ENCODE measurements at places on chromosomes 1 and 21.

DNA sequence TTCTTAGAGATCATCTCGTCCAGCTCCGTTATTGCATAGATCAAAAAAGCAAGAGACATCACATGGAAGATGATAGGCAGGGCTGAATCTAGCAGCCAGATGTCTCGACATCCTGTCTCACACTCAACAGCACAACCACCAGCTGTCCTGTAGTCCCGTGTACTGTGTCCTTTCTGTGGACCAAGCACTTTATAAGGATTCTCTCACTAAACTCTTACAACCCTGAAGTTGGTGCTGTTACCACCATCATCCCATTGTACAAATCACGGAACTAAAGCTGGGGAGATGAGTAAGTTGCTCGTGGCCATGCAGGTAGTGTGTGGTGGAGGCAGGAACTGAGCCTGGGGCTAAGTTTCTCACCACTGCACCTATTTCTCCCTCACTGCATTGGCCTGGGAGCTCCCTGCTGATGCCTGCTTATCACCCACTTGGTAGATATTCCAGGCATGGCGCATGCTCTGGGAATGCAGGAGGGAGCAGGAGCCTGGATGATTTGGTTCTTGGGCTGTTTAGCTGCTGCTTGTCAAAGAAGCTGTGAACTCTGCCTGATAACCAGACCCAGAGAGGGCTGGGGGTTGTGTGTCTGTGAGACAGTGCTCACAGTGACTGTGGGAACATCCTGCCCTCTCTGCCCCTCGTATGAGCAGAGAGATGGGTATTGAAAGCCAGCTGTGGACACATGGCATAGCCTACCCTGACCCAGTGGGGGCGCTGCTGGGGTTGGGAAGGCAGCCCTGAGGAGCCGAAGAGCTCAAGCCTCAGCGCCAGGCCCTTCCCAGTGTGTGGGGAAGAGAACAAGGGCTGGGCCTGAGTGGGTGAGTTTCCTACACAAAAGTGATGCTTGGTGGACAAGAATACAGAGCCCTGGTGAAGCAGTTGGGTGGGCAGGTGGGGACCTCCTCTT lies 13.6 kb downstream of the PPFIA4 start:
- DNase-seq = peak; percentile 64

DNA sequence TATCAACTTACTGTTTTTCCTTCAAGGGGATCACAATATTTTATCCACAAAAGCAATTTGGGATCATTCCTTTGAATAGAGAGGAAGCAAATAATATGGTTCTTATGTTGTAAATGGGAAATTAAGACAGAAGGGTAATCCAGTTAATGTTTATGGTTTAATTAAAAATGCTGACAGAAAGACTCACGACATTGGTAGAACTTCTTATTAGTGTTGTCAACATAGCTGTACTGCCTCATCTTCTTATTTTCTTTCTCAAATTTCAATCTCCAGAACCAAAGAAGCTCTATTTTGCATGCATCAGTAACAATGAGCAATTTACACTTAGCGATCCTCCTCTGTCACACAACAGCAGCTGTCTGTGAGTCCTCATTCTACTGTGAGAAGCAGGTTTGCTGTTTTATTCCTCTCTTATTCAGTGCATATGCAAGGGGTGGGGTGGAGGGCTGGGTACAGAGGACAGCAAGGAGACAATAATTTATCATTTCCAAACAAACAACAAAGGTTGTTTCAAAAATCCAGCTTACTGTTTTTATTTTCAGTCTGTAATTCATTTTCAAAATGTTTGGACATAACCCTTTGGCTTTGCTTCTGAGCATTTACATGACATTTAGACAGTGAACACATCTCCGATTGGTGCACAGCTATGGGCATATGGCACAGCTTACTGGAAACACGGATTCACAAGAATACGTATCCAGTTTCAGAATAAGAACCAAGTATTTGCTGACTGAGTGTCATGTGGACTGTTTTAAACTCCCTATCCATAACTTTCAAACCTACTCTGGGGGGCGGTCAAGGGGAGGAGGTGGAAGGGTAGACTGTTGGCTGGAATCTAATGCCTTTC lies 335.9 kb downstream of the RGS7 start:
- DNase-seq = no peak

- no peak for DNase-seq
Measured at GRCh38 chr1:46464013-46464548, 25.6 kb upstream of the DMBX1 start.

DNA sequence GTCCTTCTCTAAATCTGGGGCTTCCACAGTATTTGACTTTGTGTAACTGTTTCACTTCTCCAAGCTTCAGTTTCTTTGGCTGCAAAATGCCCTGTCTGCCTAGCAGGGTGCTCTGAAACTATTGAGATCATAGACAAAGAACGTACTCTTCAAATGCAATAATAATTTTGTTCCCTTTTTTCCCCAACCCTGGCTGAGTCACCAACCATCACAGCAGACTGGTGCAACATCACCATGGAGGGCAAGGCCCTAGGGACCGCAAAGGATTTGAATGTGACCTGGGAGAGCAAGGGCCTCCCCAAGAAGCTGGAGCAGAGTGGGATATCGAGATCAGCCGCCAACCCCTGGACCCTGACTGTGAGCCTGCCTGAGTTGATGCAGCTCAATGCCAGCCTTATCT lies 115.0 kb downstream of the FCRL5 start:
- no peak for DNase-seq

DNA sequence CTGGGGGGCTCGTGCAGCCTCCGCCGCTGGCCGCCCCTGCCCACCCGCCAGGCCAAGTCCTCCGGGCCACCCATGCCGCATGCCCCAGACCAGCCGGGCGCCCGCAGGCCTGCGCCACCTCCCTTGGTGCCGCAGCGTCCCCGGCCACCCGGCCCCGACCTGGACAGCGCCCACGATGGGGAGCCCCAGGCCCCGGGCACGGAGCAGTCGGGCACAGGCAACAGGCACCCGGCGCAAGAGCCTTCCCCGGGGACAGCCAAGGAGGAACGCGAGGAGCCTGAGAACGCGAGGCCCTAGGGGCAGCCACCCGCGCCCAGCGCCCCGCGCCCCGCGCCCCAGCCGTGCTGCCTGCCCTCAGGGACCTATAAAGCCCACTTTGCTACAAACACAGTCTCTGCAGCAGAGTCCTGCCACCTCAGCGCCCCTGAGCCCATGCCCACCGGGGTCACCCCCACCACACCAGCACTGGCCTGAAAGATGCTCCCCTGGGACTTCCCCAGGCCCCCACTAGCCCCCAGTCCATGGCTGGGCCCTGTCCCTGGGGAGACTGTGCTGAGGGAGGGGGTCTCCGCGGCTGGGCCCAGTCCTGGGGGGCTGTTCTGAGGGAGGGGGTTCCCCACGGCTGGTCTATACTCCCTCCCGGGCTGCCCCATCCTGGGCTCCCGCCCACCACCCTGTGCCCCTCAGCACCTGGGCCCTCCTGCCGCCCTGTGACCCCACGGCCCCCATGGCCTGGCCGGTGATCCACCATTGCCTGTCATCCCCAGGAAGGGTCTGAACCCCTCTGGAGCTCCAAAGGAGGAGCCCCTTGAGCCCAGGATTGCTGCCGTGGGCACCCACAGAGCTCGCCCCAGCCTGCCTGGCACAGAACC lies 8.6 kb downstream of the TNFRSF18 start:
- DNase-seq = no peak

DNA sequence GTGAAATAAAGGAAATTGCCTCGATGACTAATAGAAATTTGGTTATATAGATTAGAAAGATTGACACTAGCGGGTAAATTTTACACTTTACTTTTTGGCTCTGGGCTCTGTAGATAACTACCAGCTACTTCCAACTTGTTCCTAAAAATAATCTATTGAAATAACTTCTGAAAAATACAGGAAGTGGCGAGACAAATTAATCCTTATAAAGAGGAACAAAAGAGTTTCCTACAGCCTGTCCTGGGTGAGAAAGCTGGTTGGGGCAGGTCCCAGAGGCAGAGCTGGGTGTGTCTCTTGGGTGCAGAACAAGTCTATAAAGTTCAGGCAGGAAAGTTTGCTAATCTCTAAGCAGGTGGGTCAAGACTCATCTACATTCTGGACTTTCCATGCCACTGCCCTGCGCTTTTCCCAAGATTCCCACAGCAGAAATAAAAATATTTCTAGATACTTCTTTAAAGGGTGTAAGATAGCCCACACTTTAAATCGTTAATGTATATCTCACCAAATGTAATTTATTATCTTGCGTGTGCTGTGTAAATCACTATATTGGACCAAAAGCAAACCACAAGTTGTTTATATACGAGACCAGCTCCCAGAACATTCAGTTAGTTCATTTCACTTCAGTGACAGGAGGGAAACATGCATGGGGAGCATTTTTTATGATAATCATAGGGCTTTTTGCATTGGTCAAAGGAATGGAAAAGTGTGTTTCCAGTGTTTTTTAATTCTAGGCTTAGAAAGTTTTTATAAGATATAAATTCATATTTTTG lies 70.1 kb upstream of the NRIP1 start:
- DNase-seq = no peak

DNA sequence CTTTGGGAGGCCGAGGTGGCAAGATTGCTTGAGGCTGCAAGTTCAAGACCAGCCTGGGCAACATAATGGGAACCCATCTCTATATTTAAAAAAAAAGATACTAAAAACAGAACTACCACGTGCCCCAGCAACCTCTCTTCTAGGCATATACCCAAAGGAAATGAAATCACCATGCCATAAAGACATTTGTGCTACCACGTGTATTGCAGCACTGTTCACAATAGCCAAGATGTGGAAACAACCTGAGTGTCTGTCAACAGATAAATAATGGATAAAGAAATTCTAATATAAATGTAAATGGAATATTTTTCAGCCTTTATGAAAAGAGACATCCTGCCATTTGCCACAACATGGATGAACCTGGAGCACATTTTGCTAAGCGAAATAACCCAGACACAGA lies 128.6 kb downstream of the PCNX2 start:
- DNase-seq = no peak

GRCh38 chr1:178938959-178939317 lies 68.1 kb upstream of the ANGPTL1 start:
- peak; percentile 51 for DNase-seq

- no peak for DNase-seq
Measured at GRCh38 chr1:84339503-84339902, 38.0 kb downstream of the SAMD13 start.

GRCh38 chr1:176575991-176576390 lies 113.0 kb downstream of the PAPPA2 start:
- no peak for DNase-seq

GRCh38 chr1:55988963-55989452 lies 590.4 kb downstream of the PLPP3 start:
- no peak for DNase-seq

DNA sequence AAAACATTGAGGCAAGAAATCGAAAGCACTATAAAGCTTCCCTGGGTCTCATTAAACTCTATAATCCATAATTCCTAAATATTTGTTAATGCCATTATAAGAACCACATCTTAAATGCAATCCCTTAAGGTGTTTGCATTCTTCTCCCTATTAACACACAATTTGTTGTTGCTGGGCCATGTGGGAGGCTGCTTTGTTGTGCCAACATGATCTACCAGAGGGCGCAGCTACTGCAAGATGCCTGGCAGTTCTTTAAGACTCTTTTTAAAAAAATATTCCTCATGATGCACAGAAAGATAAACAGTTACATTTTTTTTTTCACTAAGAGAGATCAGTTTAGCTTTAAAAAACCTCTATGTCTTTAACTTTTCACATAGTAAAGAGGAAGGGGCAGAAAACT lies 39.0 kb upstream of the BCAS2 start:
- DNase-seq = no peak

DNA sequence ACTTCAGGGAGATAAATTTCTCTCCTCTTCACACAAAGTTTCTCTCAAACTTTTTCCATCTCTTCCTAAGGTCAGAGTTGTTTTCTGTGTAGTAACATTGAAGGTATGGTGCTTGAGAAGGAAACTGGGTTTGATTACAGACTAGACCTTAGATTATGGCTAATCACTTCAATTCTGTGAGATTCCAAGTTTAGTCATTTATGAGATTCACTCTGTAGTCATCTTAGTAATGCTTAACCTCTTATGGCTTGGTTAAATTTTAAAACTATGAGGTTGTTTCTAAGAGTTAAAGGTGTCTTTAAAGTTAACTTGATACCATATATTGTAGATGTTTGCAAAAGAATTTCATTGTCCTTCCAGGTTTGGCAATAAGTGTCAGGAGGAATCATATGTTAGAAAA lies 1092.2 kb downstream of the KCNT2 start:
- no peak for DNase-seq

DNA sequence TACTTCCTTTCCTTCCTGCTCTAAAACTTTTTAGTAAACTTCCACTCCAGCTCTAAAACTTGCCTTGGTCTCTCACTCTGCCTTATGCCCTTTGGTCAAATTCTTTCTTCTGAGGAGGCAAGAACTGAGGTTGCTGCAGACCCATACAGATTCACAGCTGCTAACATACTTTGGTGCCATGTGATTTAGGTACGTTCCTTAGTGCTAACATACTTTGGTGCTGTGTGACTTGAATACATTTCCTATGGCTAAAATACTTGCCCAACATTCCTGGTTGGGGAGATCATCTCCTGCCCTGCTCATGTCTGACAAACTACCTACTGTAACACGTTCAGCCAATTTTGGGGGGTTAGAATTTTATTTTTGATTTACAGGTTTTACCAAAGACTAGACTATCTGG lies 6.8 kb upstream of the ZBTB40 start:
- no peak for DNase-seq

DNA sequence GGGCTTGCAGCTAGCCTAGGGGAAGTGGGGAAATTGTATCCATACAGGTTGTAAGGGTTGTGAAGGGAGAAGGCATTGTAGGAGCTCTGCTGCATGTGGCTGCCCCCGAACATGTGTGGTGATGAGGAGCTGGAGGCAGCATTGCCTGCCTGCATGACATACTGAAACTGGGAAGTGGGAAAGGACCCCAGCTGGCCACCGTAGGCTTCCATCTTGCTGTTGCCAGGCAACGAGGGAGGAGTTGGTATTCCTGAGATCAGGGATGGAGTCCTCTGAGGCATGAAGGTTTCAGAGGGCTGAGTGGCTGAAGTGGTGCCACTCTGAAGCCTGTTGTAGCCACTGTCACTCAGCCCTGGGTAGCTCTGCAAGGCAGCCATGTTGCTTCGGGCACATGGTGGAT lies 103.2 kb downstream of the TBX15 start:
- no peak for DNase-seq

GRCh38 chr21:34126691-34127090 lies 53.3 kb downstream of the MRPS6 start:
- no peak for DNase-seq

DNA sequence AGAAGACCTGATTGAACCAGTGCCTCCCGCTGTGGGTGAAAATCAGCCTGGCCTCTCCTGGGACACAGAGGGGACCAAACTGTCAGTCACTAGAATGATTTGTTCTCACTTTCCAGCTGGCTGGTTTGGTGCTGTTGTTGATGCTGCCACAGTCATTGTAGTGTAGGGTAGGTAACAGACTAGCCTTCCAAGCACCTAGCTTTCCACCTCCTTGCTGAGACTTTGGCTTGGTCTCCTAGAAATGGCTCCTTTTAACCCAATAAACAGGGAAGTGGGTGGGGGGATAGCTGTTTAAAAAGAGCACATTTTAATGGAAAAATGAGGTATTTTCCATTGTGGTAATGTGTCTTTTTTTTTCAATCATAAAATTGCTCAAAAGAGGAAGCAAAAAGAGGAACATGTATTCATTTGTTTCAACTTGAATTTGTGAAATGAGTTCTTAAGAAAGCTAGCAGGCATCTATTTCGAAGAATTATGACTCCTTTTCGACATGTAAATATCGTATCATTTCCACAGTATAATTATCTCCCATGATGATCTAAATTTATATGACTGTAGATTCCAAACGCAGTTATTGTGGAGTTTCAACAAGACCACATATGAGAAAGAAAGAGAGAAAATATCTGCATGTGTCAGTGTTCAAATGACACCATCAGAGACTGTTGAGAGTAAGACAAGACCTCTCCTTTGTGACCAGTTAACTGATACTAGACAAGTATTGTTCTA lies 190.1 kb downstream of the HLX start:
- DNase-seq = no peak
